ENCODE measurements at places on chromosomes 5 and 9.

- H3K36me3 ChIP-seq, result no peaks in the 10 kb centered on the region
- peak; percentile 81 for DNase-seq
Observed at GRCh38 chr5:53095931-53096525, 13.5 kb downstream of the MOCS2 start.

- H3K27me3 ChIP-seq, result no peaks in the 10 kb centered on the region
- H3K4me3 ChIP-seq, result no peak overlapping the region
- peaks cover under 1% of the 10 kb centered on the region for H3K4me1 ChIP-seq
- DNase-seq, result no peak
- H3K36me3 ChIP-seq, result no peaks in the 10 kb centered on the region
Observed at GRCh38 chr5:112156211-112156610, 262.9 kb downstream of the EPB41L4A start.

- H3K4me3 ChIP-seq, result no peak overlapping the region
- no peak for DNase-seq
- no peak overlapping the region for H3K27ac ChIP-seq
Observed at GRCh38 chr5:60077292-60077691, 183.8 kb upstream of the PDE4D start.

DNA sequence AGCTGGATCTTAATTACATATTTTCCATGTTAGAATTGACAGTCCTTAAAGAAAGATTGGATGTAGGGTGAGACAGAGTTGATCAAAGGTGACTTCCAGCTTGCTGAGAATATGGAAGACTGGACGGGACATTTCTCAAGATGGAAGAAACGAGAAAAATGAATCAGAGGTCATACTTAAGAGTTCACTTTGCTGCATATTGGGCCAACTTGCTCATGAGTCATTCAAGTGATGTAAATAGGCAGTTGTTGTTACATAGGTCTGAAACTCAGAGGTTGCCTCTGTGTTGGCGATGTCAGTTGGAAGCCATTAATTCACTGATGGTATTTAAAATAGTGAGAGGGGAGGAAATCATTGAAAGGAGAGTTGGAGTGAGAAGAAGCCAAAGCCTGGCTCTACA, 132.8 kb downstream of the CD180 start:
- no peaks in the 10 kb centered on the region for H3K27me3 ChIP-seq
- no peak overlapping the region for H3K27ac ChIP-seq
- no peak overlapping the region for H3K4me3 ChIP-seq
- DNase-seq, result no peak
- no peaks in the 10 kb centered on the region for H3K36me3 ChIP-seq

GRCh38 chr5:127757576-127757975, 54.4 kb downstream of the CCDC192 start:
- no peaks in the 10 kb centered on the region for H3K36me3 ChIP-seq
- H3K27ac ChIP-seq, result no peak overlapping the region
- H3K4me3 ChIP-seq, result no peak overlapping the region
- DNase-seq, result peak; percentile 49
- no peaks in the 10 kb centered on the region for H3K4me1 ChIP-seq
- no peaks in the 10 kb centered on the region for H3K27me3 ChIP-seq

- H3K27me3 ChIP-seq, result no peaks in the 10 kb centered on the region
- H3K27ac ChIP-seq, result no peak overlapping the region
- H3K4me3 ChIP-seq, result no peak overlapping the region
- DNase-seq, result peak; percentile 19
- no peaks in the 10 kb centered on the region for H3K36me3 ChIP-seq
Observed at GRCh38 chr5:66475731-66476130, 120.5 kb upstream of the MAST4 start.

DNA sequence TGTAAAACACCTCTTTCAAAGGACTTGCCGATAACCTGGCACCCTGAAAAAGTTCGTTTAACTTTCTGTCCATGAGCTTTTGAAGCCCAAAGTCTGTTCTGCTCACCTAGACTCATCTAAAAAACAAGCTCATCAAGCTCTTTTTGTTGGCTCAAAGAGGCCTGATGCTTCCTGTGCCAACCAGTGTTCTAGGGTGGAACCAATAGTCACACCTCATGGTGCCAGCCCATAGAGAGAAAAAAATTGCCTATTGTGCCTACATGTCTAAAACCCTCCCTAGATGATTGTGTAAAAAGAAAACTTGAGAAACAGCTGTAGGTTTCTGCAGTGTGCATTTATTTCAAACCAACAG, 4.7 kb downstream of the SH3RF2 start:
- peaks cover 8% of the 10 kb centered on the region for H3K4me1 ChIP-seq
- no peak overlapping the region for H3K27ac ChIP-seq
- no peaks in the 10 kb centered on the region for H3K27me3 ChIP-seq
- no peak overlapping the region for H3K4me3 ChIP-seq
- DNase-seq, result no peak
- no peaks in the 10 kb centered on the region for H3K36me3 ChIP-seq

DNA sequence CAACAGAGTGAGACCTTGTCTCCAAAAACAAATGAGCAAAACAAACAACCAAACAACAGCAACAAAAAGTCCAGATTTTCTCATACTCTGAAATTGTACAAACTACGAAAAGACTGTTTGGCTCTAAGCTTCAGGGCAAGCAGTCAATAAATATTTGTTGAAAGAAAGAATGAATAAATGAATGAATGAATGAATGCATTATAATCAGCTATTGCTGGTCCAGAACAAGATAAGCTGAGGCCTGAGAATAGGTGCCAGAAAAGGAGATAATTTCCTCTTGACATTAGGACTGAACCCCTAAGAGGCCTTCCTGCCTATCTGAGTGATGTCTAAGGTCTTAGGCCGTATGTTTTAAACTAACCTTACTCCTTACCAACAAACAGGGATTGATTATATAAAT, 99.2 kb upstream of the IL6ST start:
- H3K36me3 ChIP-seq, result no peaks in the 10 kb centered on the region
- H3K27ac ChIP-seq, result no peak overlapping the region
- peaks cover 5% of the 10 kb centered on the region for H3K4me1 ChIP-seq
- no peaks in the 10 kb centered on the region for H3K27me3 ChIP-seq
- no peak overlapping the region for H3K4me3 ChIP-seq

- no peaks in the 10 kb centered on the region for H3K36me3 ChIP-seq
- no peaks in the 10 kb centered on the region for H3K27me3 ChIP-seq
- H3K4me1 ChIP-seq, result no peaks in the 10 kb centered on the region
- no peak overlapping the region for H3K27ac ChIP-seq
Observed at GRCh38 chr9:113665756-113666155, 202.2 kb downstream of the RGS3 start.

DNA sequence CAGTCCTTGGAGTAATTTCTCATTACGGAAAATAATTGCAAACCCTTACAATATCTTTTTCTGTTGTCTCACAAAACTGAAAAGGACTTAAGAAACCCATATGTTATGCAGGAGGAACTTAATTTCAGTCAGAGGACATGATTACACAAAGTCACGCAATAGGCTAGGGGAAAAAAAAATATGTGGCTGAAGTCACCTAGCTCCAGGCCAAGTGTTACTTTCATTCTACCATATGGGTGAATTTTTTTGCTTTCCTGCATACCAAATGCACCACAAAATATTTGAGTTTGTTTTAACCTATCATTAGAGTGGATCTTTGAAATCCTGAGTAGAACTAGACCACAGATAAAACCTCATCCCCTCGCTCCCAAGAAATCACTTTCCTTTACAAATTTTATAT, 523.5 kb downstream of the CAAP1 start:
- H3K27me3 ChIP-seq, result no peaks in the 10 kb centered on the region
- H3K27ac ChIP-seq, result no peak overlapping the region
- H3K4me1 ChIP-seq, result no peaks in the 10 kb centered on the region
- H3K4me3 ChIP-seq, result no peak overlapping the region
- no peak for DNase-seq

DNA sequence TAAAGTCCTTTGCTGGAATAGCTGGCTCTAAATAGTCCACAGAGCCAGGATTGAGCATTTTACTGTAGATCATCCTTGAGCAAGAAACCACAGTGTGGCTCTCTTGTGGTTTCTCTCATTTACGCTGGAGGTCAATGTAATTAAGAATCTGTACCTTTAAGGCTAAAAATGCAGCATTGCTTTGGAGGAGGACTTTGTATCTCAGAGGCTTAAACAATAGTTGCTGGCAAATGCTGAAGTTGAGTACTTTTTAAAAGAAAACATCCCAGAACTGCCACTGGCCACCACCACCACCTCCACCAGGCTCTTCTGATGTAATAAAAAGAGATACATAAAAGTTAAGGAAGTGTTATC, 177.3 kb upstream of the ADAMTSL1 start:
- H3K27me3 ChIP-seq, result no peaks in the 10 kb centered on the region
- H3K36me3 ChIP-seq, result no peaks in the 10 kb centered on the region
- H3K4me3 ChIP-seq, result no peak overlapping the region

- H3K27me3 ChIP-seq, result no peaks in the 10 kb centered on the region
- DNase-seq, result no peak
- no peaks in the 10 kb centered on the region for H3K36me3 ChIP-seq
- H3K4me3 ChIP-seq, result no peak overlapping the region
- no peak overlapping the region for H3K27ac ChIP-seq
Observed at GRCh38 chr9:18478501-18479361, 4.8 kb downstream of the ADAMTSL1 start.

GRCh38 chr5:111132731-111133435, 40.7 kb downstream of the WDR36 start:
- H3K27me3 ChIP-seq, result no peaks in the 10 kb centered on the region
- H3K4me3 ChIP-seq, result no peak overlapping the region
- no peaks in the 10 kb centered on the region for H3K36me3 ChIP-seq
- no peaks in the 10 kb centered on the region for H3K4me1 ChIP-seq

DNA sequence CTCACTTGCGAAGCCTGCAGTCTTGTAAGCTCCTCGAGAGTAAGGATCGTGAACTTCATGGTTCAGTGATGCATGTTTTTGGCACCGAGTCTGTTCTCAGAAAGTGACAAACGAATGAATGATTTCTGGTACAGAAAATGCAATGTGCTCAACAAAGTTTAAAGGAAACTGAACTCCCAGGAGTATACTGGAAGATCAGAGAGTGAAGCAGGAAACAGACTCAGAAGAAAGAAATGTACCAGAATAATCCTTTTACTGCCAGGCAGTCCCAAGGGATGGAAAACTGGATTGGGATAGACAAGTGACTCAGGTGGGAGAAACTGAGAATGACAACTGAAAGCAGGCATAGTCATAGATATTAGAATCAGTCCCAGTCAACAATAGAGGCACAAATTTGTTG, 420.6 kb downstream of the CTNND2 start:
- no peak overlapping the region for H3K4me3 ChIP-seq
- no peaks in the 10 kb centered on the region for H3K36me3 ChIP-seq
- no peak overlapping the region for H3K27ac ChIP-seq
- no peaks in the 10 kb centered on the region for H3K4me1 ChIP-seq

DNA sequence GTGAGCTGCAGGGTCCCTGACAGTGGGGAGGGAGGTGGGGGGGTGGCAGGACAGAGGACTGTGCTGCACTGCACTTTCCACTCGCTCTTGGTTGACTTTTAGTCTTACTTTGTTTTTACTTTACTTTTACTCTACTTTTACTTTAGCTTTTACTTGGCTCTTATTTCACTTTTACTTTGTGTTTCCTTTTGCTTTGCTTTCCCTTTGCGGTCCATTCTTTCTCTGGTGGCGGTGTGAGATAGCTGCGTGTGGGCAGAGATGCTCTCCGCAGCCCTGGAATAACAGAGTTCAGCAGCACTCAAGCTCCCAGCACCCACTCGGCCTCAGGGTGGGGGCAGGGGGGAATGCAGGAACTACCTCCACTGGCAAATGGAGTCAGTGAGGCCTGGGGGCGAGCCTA, 4.7 kb downstream of the AK8 start:
- peaks cover 18% of the 10 kb centered on the region for H3K4me1 ChIP-seq
- H3K36me3 ChIP-seq, result no peaks in the 10 kb centered on the region
- DNase-seq, result no peak
- no peak overlapping the region for H3K4me3 ChIP-seq
- no peak overlapping the region for H3K27ac ChIP-seq

- H3K27me3 ChIP-seq, result no peaks in the 10 kb centered on the region
- H3K27ac ChIP-seq, result no peak overlapping the region
- no peak overlapping the region for H3K4me3 ChIP-seq
- no peak for DNase-seq
- H3K36me3 ChIP-seq, result no peaks in the 10 kb centered on the region
Observed at GRCh38 chr9:123893831-123894460, 36.0 kb downstream of the DENND1A start.

DNA sequence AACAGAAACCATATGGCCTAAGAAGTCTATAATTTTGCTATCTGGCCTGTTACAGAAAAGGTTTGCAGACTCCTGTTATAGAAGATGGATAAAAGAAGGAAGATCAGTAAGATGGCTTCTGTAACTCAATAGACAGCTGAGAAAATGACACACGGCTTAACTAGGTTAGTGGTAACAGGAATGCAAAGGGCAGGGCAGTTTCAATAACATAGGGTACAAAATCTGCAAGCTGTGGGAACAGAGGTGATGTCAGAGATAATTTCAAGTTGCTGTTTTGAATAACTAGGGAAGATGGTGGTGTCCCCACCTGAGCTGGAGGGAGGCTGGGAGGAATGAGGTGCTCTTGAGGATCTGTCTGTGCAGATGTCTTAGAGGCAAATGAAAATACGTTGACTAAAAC, 106.5 kb downstream of the GLIS3 start:
- no peaks in the 10 kb centered on the region for H3K27me3 ChIP-seq
- no peaks in the 10 kb centered on the region for H3K4me1 ChIP-seq
- H3K36me3 ChIP-seq, result no peaks in the 10 kb centered on the region
- no peak for DNase-seq
- H3K27ac ChIP-seq, result no peak overlapping the region

DNA sequence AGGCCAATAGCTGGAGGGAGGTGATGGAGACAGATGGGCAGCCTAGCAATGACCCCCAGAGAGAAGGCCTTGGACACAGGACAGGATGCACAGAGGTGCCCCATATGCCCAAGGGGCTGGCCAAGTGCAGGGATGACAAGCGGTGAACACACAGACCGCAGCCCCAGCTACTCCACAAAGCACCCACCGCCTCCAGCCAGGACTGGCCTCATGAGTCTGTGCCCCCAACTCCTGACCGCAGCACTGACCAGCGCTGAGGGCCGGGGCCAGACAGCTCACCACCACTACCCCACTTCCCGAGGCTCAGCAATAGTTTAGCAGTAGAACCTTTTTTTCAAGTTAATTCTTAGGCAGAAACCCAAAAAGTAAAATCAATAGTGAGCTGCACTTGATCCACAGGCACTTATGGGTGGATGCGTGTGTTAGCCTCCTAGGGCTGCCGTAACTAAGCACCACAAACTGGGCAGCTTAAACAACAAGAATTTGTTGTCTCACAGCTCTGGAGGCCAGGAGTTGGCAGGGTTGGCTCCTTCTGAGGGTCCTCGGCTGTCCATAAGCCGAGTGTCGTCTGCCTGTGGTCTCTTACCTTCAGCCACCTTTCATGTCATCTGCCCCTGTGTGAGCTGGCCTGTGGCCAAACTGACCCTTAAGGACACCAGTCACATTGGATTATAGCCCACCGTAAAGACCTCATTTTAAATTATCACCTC, 14.1 kb downstream of the ROR2 start:
- no peak overlapping the region for H3K4me3 ChIP-seq
- no peaks in the 10 kb centered on the region for H3K27me3 ChIP-seq
- no peak overlapping the region for H3K27ac ChIP-seq
- no peaks in the 10 kb centered on the region for H3K36me3 ChIP-seq

GRCh38 chr5:172185096-172185461, 2.9 kb downstream of the STK10 start:
- no peaks in the 10 kb centered on the region for H3K36me3 ChIP-seq
- H3K27ac ChIP-seq, result peak overlapping the region; percentile 56
- H3K4me3 ChIP-seq, result no peak overlapping the region
- DNase-seq, result no peak
- peaks cover 19% of the 10 kb centered on the region for H3K4me1 ChIP-seq
